ENCODE measurements at places on chromosomes 16 and 17. TPM values are rescaled to one million over a fixed set of nuclear protein-coding genes. Genes with fewer than 3 reads are reported as not detected.

DNA sequence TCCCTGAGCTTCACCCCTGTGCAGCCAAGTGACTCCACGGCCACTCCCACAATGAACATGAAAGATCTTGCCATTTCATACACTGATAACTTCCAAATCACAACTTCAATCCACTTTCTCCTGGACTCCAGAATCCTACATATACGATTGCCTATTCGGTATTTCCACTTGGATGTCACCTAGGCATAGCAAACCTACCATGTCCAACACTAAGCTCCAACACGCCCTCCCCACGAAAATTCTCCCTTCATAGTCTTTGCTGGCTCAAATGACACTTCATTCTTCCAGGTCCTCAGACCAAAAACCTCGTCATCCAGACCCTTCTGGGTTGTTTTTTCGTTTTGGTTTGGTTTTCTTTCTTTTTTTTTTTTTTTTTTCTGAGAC, 1.9 kb downstream of the GLTPD2 start:
- no peak for DNase-seq

DNA sequence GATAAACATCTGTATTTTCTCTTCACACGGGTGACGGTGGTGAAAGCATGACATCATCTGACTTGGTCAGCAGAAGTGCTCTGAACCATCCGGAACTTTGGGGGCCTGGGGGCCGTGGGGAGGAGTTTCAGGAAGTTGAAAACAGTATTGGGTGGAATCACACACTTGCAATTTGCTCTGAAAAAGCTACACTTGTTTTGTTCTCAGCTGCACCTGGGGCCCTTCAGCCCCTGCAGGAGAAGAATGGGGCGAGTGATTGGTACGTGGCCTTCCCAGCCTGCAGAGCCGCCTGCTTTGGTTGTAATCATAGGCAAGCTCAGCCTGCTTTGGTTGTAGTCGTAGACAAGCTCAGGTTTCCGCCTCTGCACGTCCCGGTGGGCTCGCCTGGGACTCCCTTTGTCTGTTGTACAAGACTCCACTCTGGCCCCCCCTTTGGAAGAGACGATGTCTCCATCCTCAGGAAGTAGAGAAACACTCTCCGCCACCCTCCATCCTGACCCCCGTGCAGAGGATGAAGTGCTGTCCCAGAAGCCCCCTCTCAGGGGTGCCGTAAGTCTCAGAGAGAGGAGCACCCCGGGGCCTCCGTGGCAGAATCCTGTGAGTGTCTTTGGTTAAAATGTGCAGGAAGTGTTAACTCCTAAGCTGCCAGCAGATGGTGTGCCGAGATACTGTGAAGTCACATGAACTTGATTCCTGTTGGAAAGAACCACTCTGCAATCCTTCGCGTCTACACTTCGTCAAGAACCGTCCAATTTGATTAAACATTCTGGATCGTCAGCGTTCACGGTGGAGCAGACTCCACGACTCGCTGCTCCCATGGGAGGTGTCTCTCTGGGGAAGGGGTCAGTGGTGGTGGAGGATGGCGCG, 5.4 kb downstream of the BANP start:
- peak; percentile 65 for DNase-seq

DNA sequence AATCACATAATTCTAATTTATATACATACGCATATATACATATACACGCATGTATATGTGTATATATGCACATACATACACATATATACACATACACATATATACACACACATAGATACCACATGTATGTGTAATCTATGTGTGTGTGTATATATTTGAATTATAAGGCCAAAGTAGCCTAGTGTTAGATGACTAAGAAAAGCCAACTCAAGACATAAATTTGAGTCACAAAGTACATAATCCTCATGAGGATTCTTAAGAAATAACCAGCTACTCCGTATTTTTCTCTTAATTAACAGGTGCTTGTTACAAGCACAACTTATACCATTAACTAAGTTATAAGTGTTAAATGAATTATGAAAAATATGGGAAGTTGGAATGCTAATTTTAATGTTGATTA, 84.9 kb downstream of the CACNG1 start:
- no peak for DNase-seq

- DNase-seq: no peak
These were observed 24.8 kb downstream of the LMF1 start for GRCh38 chr16:946048-946395.

- DNase-seq: no peak
These were observed 1.6 kb upstream of the WFIKKN2 start for GRCh38 chr17:50833510-50834428.

The KRT20 gene
- not detected for total RNA-seq

- no peak for DNase-seq
These were observed 68.4 kb downstream of the ABCC1 start for GRCh38 chr16:16017812-16018211.

- DNase-seq: peak; percentile 45
These were observed 565.6 kb downstream of the WWOX start for GRCh38 chr16:78664811-78665772.

The GGNBP2 gene
- 80.8 TPM for total RNA-seq

DNA sequence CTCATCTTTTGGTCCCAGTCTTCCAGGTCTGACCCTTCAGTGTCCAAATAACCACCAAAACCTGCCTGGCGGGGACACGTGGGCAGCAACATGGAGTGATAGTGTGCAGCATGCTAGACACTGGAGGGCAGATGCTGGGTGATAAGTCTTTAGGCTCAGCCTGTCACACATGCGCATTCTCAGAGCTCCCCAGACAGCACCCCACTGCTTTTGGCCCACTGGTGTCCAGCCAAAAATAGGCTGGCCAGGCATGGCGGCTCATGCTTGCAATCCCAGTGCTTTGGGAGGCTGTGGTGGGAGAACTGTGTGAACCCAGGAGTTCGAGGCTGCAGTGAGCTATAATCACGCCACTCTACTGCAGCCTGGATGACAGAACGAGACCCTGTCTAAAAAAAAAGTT, 12.3 kb downstream of the GINS2 start:
- no peak for DNase-seq

Measured in astrocyte (in vitro differentiated cells and primary cell).